ENCODE measurements at places on chromosomes 3 and 15.

GRCh38 chr3:44883213-44883955, 9.0 kb downstream of the TGM4 start:
- DNase-seq = no peak

DNA sequence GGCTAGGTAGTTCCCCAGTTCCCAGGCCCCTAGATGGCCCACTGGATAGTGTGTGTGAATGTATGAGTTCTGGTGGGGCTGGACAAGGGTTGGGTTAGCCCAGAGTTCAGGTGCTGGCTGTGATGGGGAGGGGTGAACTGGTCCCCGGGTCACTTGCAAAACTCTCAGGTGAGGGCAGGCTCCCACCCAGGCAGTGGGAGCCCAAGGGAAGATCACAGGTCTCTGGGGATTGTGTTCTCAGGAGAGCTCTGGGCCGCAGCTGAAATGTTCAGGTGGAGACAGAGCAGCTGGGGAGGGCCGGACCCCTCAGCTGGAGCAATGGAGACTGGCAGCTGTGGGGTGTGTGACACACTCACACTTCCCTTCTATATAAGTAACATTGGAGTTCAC, 12.8 kb upstream of the FAM98B start:
- no peak for DNase-seq

DNA sequence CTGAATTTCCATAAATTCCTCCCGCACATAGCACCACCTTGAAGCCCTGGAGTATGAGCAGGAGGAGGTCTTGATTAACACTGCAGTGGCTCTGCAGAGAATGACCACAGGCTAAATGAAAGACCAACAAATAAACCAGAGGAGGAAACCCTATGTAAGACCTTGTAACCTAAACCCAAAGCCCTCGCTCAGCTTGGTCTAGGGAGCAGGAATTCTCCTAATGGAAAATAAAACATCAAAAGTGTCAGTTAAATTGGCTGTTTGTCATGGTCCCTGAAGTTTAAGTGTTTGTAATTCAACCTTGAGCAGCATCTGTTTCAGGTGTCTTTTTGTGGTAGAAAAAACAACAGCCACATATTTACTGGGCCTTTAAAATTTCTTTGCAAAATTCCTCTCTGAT, 9.2 kb upstream of the UBE2Q2 start:
- DNase-seq = no peak

- DNase-seq = no peak
These were observed 233.8 kb downstream of the NTRK3 start for GRCh38 chr15:88022716-88023115.

Measured in stimulated activated CD4-positive, alpha-beta T cell treated with anti-CD3 and anti-CD28 coated beads, Interleukin-12 subunit alpha, Interleukin-12 subunit beta, amount 100 ng/mL, for 4 hours (primary cell).